Stimulated activated CD4-positive, alpha-beta T cell treated with anti-CD3 and anti-CD28 coated beads, Interleukin-15, amount 100 ng/mL, for 48 hours (primary cell): ENCODE measurements at places on chromosomes 11 and 22.

- no peak for DNase-seq
These were observed 54.4 kb upstream of the GRK2 start for GRCh38 chr11:67211656-67212436.

DNA sequence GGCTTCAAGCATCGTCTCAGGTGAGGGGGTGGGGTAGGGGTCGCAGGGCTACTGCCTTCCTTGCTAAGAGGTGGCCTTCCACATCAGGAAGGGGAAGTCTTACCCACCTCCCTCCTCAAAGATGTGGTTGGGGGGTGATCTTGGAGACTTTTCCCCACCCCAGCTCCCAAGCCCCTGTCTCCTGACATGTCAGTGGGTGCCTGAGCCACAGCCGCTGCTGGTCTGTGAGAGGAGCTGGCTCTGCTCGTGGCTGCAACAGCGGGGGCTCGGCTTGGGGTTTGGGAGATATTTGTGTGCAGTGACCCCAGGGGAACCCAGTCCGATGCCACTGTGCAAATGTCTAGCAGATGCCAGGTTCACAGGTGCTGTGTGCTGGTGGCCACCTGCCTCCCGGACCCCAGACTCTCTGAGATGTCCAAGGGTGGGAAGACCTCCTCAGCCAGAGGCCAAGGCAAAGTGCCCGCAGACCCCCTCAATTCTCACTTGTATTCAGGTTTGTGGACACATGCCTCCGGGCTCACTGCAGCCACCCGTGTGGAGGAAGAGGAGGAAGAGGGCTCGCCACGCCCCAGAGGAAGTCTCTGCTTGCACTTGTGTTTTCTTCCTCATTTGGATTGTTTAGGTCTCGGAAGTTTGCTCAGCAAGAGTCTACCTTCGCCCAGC, 1.9 kb downstream of the KCNQ1 start:
- DNase-seq = no peak

DNA sequence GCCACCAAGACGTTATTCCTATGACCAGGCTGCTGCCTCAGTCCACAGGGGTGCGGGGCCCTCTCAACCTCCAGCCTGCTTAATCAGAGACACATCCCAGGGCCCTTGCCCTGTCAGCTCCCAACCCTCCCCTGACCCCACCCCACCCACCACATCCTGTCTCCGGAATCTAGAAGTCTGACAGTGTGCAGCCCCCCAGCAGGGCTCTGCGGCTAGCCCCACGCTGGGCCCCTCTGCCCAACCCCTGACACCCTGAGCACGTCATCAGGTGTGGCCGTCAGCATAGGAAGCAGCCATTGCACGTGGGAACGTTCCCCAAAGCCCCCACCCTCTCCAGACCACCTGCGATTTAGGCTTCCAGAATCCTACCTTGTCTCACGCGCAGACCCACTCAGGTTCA, 34.3 kb upstream of the IGSF9B start:
- no peak for DNase-seq

GRCh38 chr11:64400667-64401066, 41.7 kb downstream of the RPS6KA4 start:
- no peak for DNase-seq

- DNase-seq = no peak
These were observed 50.8 kb downstream of the HIPK3 start for GRCh38 chr11:33307984-33308383.

- DNase-seq = no peak
These were observed 672 bp downstream of the RTL6 start for GRCh38 chr22:44497218-44497904.

DNA sequence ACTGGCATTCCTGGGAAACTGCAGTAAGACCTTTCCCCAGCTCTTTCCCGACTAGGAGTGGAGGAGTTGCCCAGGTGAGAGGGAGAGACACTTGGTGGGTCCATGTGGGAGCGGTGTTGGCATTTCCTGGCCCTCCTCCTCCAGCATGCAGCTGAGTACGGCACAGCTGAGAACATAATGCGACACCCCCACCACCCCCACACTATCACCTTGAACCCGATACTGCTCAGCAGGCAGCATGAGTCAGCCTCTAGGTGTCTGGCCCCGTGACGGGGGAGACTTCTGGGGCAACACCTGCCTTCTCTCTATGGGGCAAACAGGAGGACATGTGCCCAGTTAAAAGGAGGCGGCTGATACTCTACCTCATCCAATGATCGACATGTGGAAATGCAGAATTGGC, 64.4 kb downstream of the PKNOX2 start:
- no peak for DNase-seq

- no peak for DNase-seq
These were observed 145.7 kb downstream of the TENM4 start for GRCh38 chr11:79294845-79295731.

DNA sequence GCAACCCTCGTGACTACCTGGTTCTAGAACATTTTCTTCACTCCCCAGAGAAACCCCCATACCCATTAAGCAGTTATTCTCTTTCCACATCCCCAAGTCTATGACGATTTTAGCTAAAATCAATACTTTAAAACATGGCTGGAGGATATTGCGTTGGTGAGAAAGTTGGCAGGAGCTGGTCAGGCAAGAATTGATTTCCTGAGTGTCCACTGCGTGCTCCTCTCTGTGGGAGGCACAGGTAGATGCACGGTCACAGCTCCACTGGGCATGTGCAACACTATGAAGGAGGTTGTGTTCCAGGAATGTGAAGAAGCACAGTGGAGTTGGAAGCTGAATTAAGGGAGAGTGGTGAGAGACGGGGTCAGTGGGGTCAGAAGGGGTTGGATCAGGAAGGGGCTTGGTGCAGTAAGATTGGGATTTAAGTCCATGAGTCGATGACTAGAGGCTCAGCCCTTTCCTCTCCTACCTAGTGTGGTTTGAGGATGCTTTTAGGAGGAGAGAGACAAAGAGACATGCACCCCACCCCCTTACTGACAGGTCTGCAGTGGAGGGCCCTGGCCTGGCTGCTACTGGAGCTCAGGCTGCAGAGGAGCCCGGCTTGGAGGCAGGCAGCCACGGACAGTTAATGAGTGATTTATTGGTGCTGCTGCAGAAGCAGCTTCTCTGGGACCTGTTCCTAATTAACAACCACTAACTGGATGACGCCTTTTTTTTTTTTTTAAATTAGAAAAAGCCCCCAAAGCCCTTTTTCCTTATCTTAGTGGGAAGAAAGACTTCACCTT, 395.6 kb downstream of the TENM4 start:
- DNase-seq = no peak

DNA sequence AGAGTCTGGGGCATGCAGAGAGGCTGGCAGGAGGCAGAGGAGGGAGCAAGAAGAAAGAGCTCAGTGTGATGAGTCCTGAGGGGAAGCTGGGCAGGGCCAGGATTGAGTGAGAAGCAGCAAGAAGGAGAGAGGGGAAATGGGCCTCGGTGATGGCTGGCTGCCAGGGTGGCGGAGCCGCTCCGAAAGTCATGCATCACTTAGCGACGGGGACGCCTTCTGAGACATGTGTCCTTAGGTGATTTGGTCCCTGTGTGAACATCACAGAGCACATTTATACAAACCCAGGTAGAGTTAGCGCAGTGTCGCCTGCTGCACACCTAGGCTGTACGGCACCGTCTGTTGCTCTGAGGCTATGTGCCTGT, 15.1 kb downstream of the TBC1D22A start:
- no peak for DNase-seq

- DNase-seq = no peak
These were observed 912.1 kb upstream of the FAT3 start for GRCh38 chr11:91312541-91312940.

- no peak for DNase-seq
These were observed 608.9 kb downstream of the NTM start for GRCh38 chr11:131979364-131979763.

DNA sequence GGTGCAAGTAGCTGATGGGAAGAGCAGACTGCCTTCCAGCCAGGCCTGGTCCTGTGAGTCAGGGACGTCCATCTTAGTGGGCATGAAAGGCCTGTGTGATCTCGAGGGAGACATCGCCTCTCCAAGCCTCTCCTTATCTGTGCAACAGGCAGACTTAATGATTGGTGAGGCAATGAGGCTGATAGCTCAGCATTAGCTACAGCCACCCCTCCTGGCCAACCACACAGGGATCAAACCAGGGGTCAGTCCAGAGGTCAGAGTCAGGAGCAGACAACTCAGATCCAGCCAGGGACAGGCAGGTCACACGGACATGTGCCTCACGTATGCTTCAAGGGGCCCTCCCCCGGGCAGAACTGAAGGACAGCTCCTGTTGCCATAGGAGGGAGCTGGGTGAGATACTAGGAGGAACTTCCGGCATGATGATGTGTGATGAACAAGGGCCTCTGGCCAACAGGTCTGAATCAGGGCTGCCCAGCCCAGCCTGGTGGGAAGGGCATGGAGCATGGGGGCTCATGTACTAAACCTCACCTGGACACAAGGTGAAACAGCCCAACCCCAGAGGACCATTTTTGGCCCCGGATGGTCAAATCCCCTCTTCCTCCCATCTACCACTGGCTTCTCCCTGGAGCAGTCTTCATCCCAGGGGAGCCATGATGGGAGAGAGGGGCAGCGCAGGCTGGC, 2.8 kb upstream of the APOC3 start:
- no peak for DNase-seq

GRCh38 chr22:26656891-26657851, at the start of gene MIAT:
TSS of gene MIAT (plus strand) at chr22:26657588.
- peak; percentile 53 for DNase-seq

DNA sequence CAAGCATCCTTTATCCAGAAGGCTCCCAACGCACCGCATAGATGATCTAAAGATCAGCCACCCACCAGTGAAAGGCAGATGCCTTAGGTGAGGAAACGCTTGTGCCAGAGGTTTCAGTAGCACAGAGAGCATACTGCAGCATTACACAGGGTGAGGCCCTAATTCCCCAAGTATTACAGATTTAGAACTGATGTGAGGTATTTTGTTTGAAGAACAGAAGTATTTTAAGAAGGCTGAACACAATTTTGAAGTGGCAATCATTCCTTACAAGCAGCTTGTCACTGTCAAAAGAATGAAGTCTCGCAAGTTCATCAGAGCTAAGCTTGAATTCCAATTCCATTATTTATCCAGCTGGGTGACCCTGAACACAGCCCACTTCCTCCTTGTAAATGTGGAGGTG, 70.0 kb upstream of the FAT3 start:
- DNase-seq = no peak

DNA sequence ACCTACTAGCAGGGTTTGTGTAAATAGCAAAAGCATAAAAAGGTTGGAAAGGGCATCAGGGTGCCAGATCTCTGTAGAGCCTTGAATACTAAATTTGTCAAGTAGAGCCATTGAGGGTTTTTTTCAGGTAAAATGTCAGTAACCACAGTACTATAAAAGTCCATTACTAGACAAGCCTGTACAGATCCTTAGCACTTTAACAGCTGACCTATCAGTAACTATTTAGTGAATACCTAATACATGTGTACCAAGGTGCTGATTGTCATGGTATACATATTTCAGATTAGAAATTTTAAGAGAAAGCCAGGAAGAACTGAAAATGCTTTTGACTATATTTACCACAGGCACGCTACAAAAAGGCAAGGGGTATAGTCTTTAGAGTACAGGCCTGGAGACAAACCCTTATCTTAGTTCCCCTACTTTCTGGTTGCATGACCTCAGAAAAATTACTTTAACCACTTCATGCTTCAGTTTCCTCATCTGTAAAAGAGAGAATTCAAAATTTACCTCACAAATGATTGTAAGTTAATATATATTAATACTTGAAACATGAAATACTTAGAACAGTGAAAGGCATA, 57.9 kb downstream of the RAB38 start:
- DNase-seq = no peak

GRCh38 chr11:66082946-66083698, 13.1 kb downstream of the PACS1 start:
- DNase-seq = no peak

GRCh38 chr11:26017322-26017860, 314.5 kb upstream of the ANO3 start:
- no peak for DNase-seq

DNA sequence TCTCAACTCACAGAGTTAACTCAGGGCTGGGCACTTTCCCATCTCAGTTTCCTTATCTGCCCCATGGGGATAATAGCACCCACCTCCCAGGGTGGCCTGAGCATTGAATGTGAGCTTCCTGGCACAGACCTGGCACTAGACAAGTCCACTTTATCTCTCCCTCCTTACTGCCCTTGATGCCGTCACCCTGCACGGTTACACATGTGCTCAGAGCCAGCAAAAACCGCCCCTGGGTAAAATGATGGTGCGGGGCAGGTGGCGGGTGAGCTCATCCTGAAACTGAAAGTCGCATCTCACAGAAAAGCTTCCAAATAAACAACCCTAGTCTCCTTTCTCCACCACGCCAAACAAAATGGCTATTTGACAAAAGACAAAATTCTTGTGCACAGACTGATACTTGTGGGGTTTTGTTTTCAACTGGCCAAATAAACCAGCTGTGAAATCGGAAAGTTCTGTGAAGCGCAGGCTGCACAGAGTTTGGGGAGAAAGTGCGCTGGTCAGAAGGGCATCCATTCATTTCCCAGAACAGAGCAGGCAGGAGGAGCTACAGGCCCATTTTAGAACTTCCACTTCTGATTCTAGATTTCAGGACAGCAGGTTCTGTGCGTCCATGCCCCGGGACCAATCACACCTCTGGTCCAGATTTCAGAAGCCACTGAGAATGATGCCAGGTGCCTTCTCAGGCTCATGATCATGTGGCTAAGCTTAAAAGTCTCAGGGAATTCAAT, 138.1 kb downstream of the SHANK2 start:
- no peak for DNase-seq

GRCh38 chr11:1992111-1992510, 5.5 kb downstream of the H19 start:
- no peak for DNase-seq

DNA sequence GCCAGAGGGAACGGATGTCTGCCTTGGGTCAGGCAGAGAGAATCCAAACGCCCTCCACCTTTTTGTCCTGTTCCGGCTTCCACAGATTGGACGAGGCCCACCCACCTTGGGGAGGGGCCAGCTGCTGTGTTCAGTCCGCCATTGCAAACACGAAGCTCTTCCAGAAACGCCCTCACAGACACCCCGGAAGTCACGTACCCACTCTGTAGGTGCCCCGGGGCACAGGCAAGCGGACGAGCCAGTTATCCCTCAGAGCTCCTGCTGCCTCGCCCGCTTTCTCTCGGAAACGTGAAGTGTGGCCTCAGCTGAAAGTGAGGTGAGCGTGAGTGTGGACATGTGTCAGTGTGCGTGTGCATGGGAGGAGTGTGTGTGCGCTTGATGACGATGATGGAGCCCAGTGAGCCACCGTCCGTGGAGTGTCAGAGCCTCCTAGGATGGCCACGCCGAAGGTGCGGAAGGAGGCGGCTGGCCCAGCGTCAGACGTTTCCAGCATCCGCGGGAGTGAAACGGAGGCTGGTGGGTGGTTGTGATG, 869.2 kb downstream of the TBC1D22A start:
- DNase-seq = no peak

GRCh38 chr11:72190631-72191071, 1.3 kb upstream of the FOLR1 start:
- DNase-seq = no peak

GRCh38 chr22:42918500-42918899, 61.4 kb upstream of the ARFGAP3 start:
- no peak for DNase-seq

GRCh38 chr11:13776134-13776815, 107.8 kb downstream of the FAR1 start:
- DNase-seq = no peak

DNA sequence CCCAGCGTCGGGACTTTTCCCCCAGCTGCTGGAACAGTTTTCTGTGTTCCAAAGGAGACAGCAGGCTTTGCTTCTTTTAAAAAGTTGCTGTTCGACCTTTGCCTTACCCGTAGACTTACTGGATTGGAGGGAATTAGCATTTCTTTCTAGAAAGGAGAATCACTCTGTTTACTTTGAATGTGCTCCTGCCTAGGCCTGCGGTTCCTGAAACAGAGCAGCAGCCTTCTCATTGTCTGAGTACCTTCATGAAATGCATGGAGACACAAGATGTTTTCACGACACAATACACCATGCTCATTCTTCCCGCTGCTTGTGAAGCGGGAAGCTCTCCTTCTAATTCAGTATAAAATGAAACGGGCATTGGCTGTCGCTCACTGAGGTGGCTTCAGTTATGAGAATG, 196.2 kb downstream of the TBC1D22A start:
- DNase-seq = no peak
